Fibroblast of the aortic adventitia (primary cell): ENCODE measurements at places on chromosomes 16 and 17.

- DNase-seq: peak; percentile 56
Measured at GRCh38 chr16:20905576-20905975, 5.0 kb downstream of the LYRM1 start.

- DNase-seq: no peak
Measured at GRCh38 chr17:40564883-40565768, at the start of gene CCR7. TSS of gene CCR7 (minus strand) at chr17:40565472. CDS start at chr17:40565409, 63 bp downstream.

DNA sequence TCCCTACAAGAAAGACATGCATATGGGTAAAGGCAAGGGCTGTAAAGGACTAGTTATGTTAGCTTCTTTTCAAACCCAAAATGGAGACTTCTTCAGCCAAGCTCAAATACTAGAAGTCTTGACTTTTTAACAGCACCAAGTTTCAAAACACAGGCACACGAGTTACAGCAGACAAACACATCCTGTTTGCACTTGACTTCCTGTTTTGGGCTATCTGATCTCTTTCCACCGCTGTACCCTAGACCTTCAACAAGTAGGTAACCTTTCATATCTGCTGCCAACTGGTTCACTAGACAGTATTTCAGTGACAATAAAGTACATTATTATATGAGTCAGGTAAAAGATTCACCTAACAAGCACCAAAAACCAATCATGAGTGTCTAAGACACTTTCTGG, 12.3 kb downstream of the RFFL start:
- DNase-seq: no peak

GRCh38 chr17:67534941-67535340, 157.9 kb downstream of the PITPNC1 start:
- no peak for DNase-seq

GRCh38 chr17:68205808-68206720, 41.8 kb upstream of the AMZ2 start:
- DNase-seq: peak; percentile 20

DNA sequence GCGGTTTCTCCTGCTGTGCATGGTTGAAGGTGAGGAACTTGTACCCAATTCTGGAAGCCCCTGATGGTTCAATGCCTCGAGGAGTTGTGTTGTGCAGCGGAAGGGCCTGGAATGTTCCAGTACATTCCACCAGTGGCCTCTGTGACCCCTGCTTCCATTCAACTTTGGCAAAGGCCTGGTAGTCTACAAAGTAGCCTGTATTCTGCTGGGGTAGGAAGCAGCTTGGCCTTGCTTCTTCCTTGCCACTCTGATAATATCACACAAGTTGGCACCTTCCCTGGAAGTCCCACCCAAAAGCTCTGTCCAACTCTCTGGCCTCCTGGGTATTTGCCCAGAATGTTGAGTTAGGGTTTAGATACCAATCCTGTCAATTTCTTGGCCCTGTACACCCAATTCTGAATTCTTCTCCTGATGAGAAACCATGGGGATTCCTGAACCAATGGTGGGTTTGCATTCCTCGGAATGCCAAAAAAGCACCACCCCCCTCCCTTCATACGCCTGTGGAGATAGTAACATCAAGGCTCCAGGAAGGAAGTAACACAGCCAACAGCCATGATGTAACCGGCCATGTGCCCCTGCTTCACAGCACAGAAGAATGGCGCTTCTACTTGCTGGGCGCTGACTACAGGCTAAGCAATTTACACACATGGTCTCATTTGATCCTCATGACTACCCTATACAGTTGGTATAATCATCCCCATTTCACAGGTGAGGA, 11.8 kb upstream of the FAM117A start:
- peak; percentile 60 for DNase-seq

DNA sequence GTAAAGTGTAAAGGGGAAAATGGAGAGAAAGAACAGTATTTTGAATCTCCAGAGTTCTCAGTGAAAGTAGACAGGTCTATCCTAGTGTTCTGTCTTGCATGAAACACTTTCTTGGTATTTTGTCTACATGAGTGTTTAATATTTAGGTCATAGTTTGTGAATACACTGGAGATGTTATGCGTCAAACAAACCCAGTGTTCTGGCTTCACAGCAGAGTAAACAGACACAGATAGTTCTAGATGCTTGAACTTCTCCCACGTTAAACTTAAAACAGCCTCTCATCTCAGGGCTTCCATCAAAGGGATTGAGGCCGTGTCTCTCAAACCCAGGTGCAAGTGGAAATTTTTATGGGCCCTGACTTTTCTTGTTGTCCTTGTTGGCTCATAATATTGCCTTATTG, 48.3 kb downstream of the RBFOX1 start:
- no peak for DNase-seq

- no peak for DNase-seq
Measured at GRCh38 chr16:53153130-53153529, 98.3 kb downstream of the CHD9 start.

DNA sequence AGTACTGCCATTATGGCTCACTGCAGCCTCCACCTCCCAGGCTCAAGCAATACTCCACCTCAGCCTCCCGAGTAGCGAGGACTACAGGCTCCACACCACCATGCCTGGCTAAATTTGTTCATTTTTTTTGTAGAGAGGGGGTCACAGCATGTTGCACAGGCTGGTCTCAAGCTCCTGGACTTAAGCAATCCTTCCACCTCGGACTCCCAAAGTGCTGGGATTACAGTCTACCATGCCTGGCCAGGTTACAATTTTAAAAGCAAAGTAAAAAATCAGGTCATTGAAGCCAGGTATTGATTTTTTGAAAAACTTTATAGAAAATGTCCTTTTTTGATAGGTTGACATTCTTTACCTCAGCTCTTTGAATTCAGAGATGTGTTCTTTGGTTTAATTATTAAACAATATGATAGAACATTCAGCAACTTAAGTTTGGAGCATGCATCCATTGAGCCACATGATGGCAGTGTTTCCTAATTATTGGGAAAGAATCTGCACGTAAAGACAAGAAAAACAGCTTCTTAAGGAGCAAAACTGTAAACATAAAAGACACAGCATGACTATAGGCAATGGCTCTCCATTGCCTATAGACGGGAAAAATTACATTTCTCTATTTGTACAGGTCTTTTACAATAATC, 1.7 kb upstream of the SLC16A11 start:
- DNase-seq: peak; percentile 91

GRCh38 chr17:75386430-75386829, 19.0 kb downstream of the GRB2 start:
- no peak for DNase-seq
